Hypothalamus (tissue), 51 donors: ENCODE measurements at places on chromosomes 12 and 14.

DNA sequence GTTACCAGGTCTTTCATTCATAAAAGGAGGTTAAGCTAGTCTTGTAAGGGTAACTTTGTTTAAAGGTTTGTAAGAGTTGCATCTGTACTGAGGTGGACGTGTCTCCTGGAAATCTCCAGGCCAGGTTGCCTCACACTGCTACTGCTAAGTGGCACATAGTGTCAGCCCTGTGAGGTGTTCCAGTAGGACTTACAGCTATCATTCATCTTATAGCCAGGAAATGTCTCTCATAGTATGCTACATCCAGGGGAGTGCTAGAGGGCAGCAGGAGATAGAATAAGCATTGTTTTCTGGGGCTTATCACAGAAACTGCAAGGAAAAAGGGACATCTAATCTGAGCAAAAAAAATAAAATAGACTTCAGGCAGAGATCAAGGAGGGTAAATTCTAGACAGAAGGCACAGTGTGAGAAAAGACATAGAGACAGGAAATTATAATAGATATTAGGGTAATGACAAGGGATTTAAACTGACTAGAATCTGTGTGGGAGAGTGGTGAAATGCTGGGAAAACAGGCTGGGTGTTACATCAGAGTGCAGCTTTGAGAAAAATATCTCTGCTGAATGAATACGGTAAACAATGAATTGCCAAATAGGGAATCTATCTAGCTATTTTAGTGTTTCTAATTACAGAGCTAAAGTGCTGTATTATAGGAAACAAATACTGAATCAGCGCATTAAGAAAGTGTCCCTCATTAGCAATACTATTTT, 205.1 kb upstream of the ABCD2 start:
- DNase-seq = no peak

GRCh38 chr12:85572956-85573355, 263.3 kb downstream of the RASSF9 start:
- DNase-seq = no peak

GRCh38 chr14:20989787-20990600, at the start of gene METTL17:
METTL17 (plus strand) TSS chr14:20989980; CDS start chr14:20990003, 23 bp downstream.
- peak; percentile 89 for DNase-seq

DNA sequence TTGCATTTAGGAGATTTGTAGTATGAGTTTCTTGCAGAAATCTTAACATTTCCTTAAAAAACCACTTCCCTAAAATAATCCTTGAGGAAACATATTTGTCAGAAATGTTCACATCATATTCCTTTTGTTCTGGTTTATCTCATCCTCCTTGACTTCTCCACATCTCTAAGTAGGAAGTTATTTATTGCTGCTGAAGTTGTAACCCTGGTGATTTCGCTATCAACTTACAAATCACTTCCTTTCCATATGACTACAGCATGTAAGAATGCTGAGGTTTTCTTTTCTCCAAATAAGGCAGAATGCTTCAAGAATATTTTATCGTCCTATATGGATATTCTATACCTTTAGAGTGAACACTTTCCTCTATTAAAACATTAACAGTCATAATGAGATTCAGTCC, 751.7 kb downstream of the NRXN3 start:
- DNase-seq = no peak

GRCh38 chr12:57983146-57983857, 41.9 kb downstream of the ATP23 start:
- DNase-seq = no peak

- no peak for DNase-seq
Measured at GRCh38 chr14:30994681-30995620, 30.5 kb upstream of the AP4S1 start.

DNA sequence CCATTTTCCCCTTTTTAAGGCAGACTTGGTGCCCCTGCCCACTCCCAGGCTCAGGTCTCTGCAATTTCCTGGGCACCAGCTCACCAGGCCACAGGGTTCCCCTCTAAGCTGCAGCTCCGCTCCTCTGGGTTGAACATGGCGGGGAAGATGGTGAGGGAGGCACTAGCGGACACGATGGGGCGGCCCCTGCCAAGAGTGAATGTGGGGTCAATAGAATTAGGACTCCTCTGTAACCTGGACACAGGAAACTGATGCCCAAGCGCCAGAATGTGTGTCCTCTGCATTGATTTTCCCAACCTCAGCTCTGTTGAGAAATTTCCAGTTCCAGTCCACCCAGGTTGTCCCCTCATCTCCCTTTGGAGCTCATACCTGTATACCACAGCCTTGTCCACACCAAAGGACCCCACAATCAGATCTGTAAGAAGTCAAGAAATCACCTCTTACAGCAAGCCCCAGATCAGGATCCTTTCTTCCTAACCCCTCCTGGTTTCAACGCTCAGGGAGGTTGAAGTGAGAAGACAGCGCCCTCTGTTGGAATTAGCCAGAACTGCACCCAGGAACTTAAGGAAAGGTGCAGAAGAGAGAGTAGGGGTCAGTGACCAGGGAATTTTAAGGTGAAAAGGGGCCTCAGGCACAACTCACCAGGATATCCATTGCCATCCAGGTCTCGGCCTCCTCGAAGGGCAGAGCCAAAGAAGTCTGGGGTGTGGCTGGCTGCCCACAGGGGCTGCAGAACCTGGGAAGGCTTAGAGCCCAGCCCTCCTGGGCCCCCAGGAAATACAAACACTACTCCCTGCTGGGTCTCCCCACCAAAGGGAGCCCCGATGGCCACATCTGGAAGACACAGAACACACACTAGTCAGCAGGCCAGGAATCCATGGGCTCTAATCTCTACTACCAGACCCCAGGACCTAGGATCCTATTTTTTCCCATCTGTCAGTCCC, 14.7 kb downstream of the ITGA5 start:
- no peak for DNase-seq

- DNase-seq = no peak
Measured at GRCh38 chr14:97416550-97416949, 619.4 kb downstream of the VRK1 start.

GRCh38 chr12:105911966-105912365, 226.8 kb downstream of the NUAK1 start:
- DNase-seq = no peak

DNA sequence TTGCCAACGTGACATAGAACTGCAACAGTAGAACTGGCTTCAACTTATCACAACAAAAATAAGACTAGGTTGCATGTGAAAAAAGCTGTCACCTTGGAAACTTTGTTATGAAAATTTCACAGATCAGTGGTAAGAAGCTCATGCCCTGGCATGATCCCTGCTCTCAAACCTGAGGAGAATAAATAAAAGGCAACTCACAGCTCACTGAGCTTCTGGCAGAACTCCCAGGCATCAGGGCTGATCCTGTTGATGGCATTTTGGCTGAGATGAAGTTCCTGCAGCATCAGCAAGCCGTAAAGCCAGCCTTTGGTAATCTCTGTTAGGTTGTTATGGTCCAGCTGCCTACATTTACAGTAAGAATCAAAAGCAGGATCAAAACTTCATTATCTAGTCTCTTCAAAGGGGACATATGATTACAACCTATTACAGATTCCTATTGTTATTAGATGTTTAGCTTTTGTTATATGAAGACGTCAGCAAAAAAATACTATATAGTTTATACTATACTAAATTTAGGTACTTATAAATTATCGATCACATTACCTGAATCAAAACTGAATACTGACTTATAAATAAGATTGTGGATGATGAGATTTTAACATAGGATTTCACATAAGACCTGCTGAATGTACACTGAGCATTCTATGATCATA, 32.0 kb downstream of the LRIG3 start:
- no peak for DNase-seq

GRCh38 chr12:124720681-124721500, 142.8 kb downstream of the SCARB1 start:
- DNase-seq = no peak

- no peak for DNase-seq
Measured at GRCh38 chr14:84250893-84251292, 1279.1 kb upstream of the FLRT2 start.

DNA sequence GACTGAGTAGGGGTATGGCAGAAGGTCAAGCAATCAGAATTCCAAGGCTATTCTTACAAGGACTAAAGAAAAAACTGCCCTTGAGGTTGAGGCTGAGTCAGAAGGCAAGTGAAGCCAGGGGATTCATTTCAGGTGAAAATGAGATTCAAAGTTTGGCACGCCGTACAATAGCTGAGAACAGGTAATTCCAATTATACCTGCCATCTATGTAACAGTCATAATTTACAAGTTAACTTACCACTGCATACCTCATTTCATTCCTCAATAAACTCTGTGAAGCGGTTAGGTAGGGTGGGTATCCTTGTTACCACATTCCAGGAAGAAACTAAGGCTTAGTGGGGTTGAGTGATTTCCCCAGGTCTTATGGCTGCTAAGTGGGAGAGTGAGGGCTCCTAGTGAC, 64.1 kb downstream of the STON2 start:
- DNase-seq = no peak

DNA sequence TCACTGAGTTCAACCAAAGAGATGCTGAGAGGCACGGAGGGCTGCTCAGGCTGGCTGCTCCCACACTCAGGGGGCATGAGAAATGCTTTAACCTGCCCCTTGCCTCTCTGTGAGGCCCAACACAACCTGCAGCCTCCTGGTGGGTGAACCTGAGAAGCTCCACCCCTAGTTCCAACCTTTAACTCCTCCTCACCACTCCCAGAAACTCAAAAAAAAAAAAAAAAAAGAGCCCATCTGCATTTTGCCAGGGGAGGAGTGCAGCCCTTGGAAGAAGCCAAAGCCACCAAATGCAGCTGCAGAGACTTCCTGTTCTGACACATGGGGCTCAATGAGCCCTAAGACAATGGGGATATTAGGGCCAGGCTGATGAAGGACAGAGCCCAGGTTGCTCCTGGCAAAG, 8.9 kb downstream of the KRT4 start:
- no peak for DNase-seq

- no peak for DNase-seq
Measured at GRCh38 chr14:104515059-104515810, 64.3 kb upstream of the C14orf180 start.

- no peak for DNase-seq
Measured at GRCh38 chr12:94173660-94174265, 25.4 kb downstream of the PLXNC1 start.

GRCh38 chr12:124453419-124454351, 113.7 kb downstream of the NCOR2 start:
- peak; percentile 32 for DNase-seq

DNA sequence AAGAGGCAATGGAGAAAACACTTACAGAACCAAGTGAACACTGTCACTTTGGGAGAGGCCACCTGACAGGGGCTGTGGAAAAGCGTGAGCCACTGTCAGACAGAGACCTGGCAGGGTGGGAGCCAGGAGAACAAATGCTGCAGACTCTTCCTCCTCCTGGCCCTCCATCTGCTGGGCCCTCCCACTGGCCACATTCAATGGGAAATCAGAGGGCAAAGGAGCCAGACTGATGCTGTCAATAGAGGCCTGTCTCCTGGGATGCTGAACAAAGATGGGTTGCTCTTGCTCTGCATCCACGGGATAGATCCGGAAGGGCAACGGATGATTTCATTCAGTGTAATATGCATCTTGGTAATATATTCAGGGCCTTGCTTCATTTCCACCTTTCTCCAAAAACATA, 44.9 kb upstream of the BCAT1 start:
- no peak for DNase-seq

- no peak for DNase-seq
Measured at GRCh38 chr14:57816568-57817284, 49.2 kb downstream of the SLC35F4 start.

GRCh38 chr12:54147186-54147585, 41.6 kb downstream of the SMUG1 start:
- DNase-seq = no peak

DNA sequence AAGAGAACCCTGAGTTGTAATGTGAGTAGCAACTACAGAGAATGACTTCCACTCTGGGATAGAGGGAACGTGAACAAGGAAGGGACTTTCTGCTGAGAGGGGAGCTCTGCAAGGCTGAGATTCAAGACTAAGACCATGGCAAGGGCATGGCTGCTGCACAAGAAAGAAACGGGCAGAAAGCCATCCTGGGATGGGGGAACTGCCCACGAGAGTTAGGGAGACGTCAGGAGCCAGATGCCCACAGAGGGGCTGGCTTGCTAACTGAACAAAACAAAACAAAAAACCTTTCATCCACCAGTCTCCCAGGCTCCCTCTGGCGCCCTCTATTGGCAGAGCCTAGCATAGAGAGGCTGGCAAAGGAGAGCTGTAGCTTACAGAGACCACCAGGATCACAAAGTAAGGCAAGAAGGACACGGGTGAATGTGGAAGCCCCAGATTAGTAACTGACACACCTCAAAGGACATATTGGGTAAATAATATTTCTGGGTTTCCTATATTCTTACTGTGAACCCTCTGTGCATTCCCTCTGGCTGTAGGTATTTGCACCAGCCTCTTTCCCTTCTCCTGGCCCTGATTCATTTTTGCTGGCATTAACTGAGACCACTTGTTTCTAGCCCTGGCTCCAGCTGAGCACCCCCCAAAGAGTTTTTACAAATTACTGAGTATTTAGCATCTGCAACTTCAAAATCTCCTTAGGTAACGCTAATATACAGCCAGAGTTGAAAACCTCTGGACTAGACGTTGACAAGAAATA, 338.3 kb downstream of the EMP1 start:
- peak; percentile 71 for DNase-seq

- no peak for DNase-seq
Measured at GRCh38 chr12:116556964-116557698, 2.0 kb upstream of the MAP1LC3B2 start.

DNA sequence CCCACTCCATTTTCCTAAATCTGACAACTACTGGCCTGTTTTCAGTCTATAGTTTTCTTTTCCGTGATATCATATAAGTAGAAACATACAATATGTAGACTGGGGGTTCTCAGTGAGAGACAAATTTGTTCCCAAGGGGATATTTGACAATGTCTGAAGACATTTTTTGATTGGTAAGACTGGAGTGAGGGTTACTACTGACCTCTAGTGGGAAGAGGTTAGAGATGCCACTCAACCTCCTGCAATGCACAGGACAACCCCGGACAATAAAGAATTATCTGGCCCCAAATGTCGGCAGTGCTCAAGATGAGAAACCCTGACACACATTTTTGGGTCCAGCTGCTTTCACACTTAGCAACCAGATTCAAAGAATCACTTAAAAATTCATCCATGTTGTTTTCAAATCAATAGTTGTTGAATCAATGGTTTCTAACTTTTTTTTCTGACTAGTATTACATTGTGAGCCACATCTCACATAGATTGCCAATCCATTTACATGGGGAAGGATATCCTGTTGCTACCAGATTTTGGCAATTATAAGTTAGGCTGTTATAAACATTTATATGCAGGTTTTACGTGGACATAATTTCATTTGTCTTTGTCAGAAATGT, 307.1 kb downstream of the RPL10L start:
- no peak for DNase-seq

DNA sequence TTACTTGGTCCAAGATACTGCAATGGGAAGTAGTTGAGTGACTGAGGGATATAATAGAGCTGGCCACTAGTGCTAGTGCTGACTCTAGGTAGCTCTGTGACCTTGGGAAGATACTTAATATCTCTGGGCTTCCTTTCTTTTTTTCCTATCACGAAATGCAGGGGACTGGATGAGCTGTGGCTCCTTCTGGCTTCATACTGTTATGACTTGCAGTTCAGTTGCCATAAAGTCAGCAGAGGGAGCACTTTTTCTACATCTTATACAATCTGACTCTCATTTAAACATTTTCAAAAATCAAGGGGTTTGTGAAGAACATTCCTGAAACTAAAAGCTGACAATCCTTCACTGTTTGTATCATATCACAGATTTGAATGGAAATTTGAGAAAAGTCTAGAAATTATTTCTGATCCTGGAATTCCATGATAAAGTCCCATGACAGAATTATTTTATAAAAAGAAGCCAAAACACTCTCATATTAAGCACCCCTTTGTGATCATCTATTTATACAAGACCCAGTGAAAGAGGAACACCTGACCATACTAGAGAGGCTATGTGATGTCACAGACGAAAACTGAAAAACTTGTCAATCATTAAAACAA, 5.3 kb downstream of the BHLHE41 start:
- DNase-seq = no peak

GRCh38 chr12:42426746-42427145, 100.8 kb downstream of the PPHLN1 start:
- DNase-seq = peak; percentile 2
